ENCODE measurements at places on chromosomes 1 and 21.

GRCh38 chr1:3775490-3776230 lies 3.1 kb downstream of the SMIM1 start:
- peak; percentile 73 for DNase-seq

DNA sequence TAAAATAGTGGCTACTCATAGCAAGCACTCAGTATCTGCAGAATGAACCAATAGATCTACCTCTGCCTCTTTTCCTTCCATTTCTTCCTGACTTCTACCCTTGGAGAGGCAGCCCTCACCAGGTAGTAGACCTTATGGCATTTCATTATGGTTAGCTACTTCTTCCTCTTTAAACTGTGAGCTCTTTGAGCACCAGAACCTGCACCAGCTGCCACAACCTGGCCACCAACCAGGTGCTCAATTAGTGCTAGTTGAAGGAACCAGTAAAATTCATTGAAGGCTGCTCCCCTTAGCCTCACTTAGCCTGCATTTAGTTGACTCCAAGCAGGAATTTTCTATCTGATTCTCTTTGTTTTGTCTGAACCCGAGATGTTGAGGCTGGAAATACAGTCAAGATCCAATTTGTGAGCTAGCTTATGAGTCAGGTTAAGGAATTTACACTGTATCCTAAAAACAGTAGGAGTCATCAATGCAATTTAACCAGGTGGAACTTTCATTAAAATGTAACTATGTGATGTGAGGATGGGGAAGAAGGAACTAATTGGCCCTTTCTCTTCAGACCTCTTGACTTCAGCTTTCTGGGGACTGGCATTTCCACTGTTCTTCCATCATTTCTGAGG lies 81.5 kb upstream of the UBE2U start:
- DNase-seq, result no peak

GRCh38 chr1:229454056-229454455 lies 20.2 kb upstream of the ACTA1 start:
- DNase-seq, result no peak

DNA sequence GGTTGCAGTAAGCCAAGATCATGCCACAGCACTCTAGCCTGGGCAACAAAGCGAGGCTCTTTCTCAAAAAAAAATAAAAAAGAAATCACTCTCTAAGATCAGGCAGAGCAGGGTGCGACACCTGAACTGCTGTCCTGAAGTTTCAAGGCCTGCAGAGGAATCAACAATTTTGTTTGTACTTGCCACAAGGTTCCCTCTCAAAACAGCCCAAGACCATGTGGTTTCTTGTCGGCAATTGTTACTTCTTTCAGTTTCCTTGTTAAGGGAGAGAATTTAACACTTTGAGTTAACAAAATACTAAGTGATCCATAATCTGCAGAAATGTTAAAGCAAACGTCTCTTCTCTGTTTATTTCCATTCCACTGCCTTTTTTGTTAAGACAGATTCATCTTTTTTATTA lies 36.5 kb downstream of the MACO1 start:
- DNase-seq, result no peak

DNA sequence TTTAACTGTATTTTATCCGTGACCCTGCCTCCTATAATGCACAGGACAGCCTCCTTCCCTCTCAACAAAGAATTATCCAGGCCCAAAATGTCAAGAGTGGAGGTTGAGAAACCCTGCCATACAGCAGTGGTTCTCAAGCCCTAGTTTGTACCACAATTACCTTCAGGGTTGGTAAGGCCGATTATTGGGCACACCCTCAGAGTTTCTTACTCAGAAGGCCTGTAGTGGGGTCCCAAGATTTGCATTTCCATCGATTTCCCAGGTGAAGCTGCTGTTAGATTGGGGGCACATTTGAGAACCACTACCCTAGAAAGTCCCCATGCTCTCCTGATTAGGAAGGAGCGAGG lies 400 bp upstream of the PGBD2 start:
- no peak for DNase-seq

DNA sequence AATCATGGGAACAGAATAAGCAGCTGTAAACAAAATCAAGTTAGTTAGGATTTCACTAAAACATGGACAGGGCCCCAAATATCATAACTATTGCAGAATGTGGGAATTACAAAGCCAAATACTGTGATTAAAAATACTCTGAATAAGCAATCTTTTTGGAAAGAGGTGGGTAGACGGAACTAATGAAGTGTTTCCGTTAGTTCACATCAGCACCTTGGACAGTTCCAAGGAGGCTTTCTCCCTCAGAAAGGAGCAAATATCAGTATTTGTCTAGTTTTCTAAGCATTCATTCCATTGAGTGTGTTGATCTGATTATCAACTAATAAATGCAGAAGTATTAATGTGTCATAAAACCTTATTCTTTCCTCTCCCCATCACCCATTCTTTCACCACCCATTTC lies 97.4 kb downstream of the FAM78B start:
- DNase-seq, result no peak

DNA sequence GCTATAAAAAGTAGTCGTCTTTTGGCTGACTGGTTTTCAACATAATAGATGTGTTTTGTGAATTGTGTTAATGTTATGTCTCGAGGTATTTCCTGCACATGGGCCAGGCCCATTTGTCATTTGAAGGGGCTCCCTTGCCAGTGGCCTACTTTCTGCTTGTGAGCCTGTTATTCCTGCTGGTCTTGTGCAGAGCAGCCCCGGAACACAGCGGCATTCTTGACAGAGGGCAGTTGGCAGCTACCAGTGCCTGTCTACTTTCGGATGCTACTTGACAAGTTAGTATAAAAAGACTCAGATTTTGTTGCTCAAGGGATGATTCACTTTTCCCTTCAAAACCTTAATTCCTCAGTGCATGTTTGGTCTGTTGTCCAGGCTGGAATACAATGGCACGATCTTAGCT lies 28.5 kb downstream of the PGM1 start:
- DNase-seq, result no peak

- no peak for DNase-seq
These were observed 27.0 kb downstream of the SIM2 start for GRCh38 chr21:36725793-36726386.

- no peak for DNase-seq
These were observed 147.1 kb downstream of the SPATA46 start for GRCh38 chr1:162229549-162229948.

DNA sequence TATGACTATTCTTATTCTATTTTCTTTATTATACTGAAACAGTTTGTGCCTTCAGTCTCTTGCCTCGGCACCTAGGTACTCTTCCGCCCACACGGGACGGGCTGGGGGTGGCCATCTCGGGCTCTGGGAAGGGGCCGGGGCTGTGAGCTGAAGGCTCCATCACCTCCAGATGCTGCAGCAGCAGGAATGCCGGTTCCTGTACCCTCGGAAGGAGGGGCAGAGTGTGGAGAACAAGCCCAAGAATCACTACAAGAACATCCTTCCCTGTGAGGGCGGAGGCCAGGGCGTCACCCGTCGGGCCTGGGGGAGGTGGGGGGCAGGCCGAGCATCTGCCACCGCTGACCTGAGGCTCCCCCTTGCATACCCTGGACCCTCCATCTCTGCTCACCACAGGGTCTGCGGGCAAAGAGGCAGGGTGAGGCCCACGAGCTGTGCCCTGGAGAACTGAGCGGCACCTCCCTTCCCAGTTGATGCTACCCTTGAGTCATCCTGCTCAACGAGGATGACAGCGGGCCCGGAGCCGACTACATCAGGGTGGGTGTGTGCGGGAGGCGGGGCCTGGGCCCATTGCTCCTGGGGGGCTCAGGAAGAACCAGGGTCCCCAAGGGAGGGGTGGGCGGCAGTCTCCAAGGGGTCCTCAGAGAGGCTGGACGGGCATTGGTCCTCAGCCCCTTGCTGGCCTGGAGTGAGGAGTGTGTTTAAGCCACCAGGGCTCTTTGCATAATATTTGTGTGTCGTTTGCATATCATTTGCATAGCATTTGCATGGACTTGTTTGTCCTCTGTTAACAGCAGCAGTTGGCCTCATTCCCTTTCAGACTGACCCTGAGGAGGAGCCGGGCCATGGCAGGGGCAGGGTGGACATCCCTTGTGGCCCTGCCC lies 7.5 kb downstream of the RNF223 start:
- DNase-seq, result no peak

GRCh38 chr1:174605198-174605597 lies 157.4 kb downstream of the GPR52 start:
- DNase-seq, result no peak

- DNase-seq, result no peak
These were observed 82.7 kb downstream of the BCAR3 start for GRCh38 chr1:93598861-93599439.

DNA sequence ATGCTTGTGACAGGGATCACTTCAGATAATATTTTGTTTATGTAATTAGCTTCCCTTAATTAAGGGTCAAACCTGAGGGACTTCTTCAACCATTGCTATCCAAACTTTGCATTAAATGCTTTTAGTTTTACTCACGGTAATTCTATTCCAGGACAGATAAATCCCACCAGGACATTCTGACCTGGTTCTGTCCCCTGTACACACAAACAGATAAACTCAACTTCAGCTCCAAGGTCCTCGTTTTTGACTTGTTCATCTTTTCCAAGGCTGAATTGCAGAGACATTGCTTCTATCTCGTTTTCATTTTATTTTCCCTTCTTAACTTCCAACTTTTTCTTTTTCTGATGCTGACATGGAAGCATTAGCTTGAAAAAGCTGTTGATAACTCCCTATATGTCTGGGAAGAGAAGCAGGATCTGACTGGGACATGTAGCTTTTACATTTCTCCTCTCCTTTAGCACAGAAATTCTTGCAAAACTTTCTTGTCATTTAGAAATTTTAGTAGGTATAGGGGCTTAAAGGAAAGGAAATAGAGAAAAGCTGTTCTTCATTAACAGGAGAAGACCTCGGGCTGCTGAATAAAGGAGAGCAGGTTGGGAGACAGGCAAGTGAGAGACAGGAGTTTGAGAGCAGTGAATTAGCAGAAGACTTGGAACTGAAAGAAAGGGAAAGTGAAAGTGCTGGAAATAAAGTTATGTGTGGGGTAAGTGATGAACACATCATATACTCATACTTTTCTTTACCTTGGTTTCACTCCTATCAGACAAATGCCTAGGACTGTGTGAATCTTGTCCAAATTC lies 231.7 kb upstream of the B3GALT2 start:
- no peak for DNase-seq

DNA sequence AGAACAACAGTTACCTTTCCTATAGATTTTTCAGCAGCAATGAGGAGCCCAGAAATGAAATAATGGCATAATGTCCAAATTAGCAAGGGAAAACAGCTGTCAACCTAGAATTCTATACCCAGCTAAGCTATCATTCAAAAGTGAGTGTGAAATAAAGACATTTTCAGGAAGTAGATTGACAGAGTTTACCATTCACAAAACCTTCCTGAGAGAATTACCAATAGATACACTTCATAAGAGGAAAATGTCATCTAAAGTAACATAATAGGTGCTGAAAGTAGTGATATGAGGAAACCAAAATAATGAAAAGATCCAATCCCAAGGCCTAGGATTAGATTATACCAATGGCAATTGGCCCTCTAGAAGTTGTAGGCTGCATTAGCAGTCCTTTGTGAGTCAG lies 34.6 kb downstream of the OBSCN start:
- no peak for DNase-seq

DNA sequence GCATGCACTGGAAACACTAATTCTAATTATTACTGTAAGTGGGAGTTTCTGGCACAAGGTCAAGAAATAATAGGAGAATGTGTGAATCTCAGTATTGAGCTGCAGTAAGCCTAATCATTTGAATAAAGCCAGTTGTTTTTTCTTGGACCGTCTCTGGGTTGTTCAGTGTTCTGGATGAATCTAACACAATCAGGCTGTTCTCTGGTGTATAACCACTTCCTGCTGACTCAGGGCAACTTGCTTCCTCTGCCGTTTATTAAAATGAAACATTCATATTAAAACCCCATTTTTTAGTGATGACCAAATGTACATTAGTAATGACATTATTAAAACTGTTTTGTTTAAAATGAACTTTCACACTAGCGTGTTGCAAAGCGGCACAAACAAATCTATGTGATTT lies 273.1 kb upstream of the SNX7 start:
- peak; percentile 1 for DNase-seq

GRCh38 chr21:36615274-36615964 lies 83.5 kb upstream of the SIM2 start:
- DNase-seq, result no peak

DNA sequence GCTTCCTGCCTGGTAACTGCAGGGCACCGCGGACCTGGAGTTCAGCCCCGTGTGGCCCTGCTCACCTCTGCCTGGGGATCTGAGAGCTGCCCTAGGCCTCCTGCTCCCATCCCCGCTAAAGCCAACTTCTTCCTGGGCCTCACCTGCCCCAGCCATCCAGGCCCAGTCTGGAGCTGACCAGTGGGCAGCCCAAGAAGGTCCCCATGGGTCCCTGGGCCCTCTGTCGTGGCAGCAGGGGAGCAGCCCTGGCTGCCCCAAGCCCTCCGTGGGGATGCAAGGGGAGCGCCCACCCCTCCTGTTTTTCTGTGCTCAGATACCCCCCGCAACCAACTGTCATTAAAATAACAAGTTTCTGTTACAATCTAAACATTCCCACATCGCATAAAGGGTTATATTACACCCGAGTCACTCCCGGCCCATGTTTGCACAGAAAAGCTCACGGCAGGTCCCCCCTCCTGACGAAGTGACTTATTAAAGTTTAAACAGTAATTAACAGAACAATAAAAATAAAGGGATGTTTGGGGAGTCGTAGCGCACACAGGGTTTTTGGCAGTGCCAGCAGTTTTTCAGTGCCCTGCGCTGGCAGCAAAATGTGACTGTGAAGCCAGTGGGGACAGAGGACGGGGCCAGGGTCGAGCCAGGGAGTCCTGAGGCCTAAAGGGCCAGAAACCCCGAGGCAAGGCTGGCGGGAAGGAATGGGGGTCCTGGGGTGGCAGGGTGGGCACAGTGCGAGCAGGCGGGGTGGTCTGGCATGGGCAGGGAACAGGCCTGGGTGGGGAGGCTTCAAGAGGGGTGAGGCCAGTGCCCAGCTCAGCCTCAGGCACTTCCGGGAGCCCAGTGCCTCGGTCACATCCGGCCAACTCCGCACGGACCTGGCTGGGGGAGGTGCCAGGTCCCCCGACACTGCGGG lies 121.5 kb downstream of the CASZ1 start:
- no peak for DNase-seq

- peak; percentile 7 for DNase-seq
These were observed 930 bp downstream of the CDC14A start for GRCh38 chr1:100353071-100353801.

- no peak for DNase-seq
These were observed 350.9 kb downstream of the LTN1 start for GRCh38 chr21:28641731-28642130.

DNA sequence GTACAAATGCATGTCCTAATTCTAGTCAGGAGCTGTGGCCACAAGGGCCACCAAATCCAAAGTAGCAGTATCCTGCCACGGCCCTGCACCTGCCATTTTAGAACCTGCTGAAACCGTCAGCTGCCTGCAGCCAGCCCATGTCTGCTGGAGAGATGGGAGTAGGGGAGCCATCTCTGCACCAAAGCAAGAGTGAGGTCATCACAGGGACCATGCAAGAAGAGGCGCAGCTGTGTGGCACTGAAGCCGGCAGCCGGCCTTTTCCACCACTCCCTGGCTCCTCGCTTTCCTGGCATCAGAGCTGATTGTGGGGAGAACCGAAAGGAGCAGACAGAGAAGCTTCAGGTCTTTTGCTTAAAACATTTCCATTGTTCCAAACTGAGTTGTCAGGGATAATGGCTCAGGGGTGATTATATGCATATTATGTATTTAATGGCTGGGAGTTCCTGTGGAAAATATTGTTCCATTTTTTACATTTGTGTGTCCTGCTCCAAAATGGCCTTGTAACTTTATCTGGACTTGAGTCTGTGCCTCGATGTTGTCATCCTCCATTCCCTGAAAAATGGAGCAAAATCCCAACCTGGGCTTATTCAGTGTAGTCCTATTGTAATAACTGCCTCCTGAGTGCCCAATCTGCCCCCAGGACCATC lies 18.7 kb upstream of the NBL1 start:
- no peak for DNase-seq

All from GM18507 (cell line).